ENCODE measurements at places on chromosomes 16 and 17. TPM values are rescaled to one million over a fixed set of nuclear protein-coding genes. Genes with fewer than 3 reads are reported as not detected.

- DNase-seq: peak; percentile 24
Measured at GRCh38 chr16:15950161-15950854, 892 bp downstream of the ABCC1 start.

- DNase-seq: peak; percentile 90
Measured at GRCh38 chr16:30805370-30806169, 18.6 kb upstream of the ZNF629 start.

GRCh38 chr17:29292071-29292991, 1.6 kb downstream of the NUFIP2 start:
- DNase-seq: peak; percentile 79

DNA sequence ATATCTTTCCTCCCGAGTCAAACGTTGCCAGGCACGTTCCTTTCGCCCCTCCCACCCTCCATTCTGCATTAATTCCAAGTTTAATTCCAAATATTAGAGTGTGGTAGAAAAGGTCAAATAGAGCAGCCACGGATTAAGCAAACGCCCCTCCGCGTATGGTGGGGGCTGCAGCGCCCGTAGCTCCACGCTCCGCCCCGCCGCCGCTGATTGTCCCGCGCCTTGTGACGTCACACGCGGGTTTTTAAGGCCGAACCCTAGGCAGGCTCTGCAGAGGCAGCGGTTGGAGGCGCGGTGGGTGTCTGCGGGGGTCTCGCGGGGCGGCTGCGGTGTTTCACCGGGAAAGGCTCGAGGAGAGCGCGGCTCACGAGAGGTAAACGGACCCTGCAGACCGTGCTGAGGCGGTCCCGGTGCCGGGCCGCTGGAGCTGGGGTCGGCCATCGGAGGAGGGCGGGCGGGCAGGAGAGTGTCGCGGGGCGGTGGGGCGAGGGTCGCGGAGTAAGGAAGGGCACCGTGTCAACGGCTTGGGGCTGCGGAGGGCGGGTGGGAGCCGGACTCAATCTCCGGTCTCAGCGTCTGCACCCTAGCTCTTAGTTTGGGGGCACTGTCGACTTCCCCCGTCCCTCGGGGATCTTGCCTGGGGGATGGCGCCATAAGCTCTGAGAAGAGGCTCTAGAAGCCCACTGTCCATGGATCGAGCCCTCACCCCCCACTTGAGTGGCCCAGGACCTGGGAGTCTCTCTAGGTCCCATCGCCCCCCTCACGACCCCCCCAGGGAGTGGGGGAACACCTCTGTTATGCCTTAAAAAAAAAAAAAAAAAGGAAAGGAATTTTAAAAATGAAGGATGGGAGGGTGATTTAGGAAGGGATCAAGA, at the start of gene ARL4D:
TSS of gene ARL4D (plus strand) at position 270 of the 872 bp plus-strand sequence. CDS start 740 bp downstream, outside the sequence.
- DNase-seq: peak; percentile 92

- no peak for DNase-seq
Measured at GRCh38 chr17:44940768-44941167, 6.8 kb downstream of the KIF18B start.

DNA sequence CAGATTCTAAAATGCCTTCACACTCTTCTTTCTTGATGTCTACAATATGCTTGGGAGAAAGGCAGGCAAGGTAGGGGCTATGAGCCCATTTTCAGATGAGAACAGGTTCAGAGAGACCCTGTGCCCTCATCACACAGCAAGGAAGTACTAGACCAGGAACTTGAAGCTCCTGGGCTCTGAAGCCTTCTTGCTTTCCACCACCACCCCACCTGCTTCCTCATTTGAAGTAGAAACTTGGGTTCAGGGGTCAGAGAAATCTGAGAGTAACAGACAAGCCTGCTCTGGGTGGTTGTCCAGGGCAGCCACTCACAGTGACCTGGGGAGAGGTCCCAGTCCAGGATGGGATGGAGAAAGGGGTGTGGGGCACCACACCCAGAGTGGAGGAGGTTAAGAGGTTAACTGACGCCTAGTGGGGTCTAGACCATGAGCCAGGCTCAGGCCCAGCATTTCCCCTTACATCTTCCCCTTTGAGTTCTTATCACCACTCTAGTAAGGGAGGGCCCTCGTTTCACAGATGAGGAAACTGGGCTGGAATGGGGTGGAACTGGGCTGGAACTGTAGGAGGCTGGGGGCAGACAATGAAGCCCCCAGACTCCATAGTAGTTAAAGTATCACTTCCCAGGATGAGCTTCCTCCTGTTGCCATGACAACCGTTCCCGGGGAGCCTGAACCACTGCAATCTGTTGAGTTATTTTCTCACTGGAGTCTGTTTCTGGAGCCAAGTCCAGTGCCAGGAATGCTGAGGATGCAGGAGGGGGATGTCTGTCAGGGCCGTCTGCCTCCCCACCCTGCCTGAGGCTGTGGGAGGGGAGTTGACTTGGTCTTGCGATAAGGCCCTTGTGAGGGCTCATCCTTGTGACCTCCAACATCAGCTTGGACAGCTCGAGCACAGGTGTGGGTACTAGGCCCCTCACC, 16.2 kb upstream of the PHF12 start:
- no peak for DNase-seq

Gene FTO
- total RNA-seq: 40.4 TPM

Gene HYDIN
- total RNA-seq: 0.27 TPM
